ENCODE measurements at places on chromosomes 2 and 18. TPM values are rescaled to one million over a fixed set of nuclear protein-coding genes. Genes with fewer than 3 reads are reported as not detected.

GRCh38 chr2:46195819-46196218 is 101.4 kb upstream of the EPAS1 start:
- H3K4me1 ChIP-seq, result no peaks in the 10 kb centered on the region
- no peaks in the 10 kb centered on the region for H3K27me3 ChIP-seq
- H3K36me3 ChIP-seq, result no peaks in the 10 kb centered on the region
- no peak overlapping the region for H3K27ac ChIP-seq
- no peak overlapping the region for H3K4me3 ChIP-seq

GRCh38 chr2:64268330-64269048 is 124.3 kb upstream of the PELI1 start:
- H3K4me3 ChIP-seq, result no peak overlapping the region
- no peaks in the 10 kb centered on the region for H3K36me3 ChIP-seq
- H3K27me3 ChIP-seq, result no peaks in the 10 kb centered on the region
- H3K4me1 ChIP-seq, result peaks cover 15% of the 10 kb centered on the region

The SF3B1 gene
- total RNA-seq, result 276 TPM

The LYPD1 gene
- total RNA-seq, result 0.04 TPM

- no peaks in the 10 kb centered on the region for H3K4me1 ChIP-seq
- no peak overlapping the region for H3K27ac ChIP-seq
- no peaks in the 10 kb centered on the region for H3K36me3 ChIP-seq
- no peak for DNase-seq
- H3K4me3 ChIP-seq, result no peak overlapping the region
- H3K27me3 ChIP-seq, result no peaks in the 10 kb centered on the region
Measured at GRCh38 chr18:22044474-22045220, 124.7 kb upstream of the GATA6 start.

The FAM237A gene
- total RNA-seq, result not detected

DNA sequence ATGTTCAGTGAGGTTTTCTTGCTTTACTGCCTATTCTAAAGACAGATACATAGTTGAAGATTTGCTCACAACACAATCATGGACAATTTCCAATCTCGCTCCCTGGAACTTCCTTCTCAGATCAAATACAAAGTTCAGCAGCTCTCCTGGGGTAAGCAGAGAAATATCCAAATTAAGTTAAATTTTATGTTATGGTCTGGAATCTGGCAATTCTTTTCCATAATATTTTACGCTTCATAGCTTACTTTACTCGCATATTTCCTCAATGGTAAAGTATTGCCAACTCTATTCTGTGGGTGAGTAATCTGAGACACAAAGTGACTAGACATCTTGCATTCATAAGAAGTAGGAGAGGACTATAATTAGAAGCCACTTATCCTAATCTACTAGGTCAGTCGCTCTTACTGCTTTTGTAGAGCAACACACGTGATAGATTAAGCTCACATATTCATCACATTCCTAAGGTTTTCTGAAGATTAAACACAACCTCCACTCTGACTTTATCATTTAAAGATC is 529.4 kb downstream of the CCDC85A start:
- DNase-seq, result no peak
- no peaks in the 10 kb centered on the region for H3K4me1 ChIP-seq
- peaks cover 4% of the 10 kb centered on the region for H3K27me3 ChIP-seq
- H3K4me3 ChIP-seq, result no peak overlapping the region

GRCh38 chr2:127104166-127104660 is 2.7 kb downstream of the BIN1 start:
- peaks cover 42% of the 10 kb centered on the region for H3K4me1 ChIP-seq
- no peaks in the 10 kb centered on the region for H3K36me3 ChIP-seq
- no peak for DNase-seq
- H3K27ac ChIP-seq, result no peak overlapping the region

DNA sequence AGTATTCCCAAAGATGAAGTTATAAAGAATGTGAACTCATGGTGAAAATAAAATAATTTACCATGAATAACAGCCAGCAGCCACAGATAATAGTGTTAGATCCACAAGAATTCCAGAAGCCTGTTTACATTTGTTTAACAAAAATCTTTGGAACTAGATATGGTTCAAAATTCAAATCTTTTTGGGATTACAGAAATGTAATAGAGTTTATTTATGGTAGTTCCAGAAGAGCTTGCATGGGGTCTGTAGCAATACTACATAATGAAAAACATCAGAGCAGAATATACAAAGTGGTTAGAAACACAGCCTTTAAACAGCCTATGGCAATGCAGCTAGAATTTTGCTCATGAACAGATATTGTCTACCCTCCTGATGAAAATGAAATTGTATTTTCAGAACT is 179.1 kb downstream of the RDH14 start:
- no peak for DNase-seq
- H3K36me3 ChIP-seq, result no peaks in the 10 kb centered on the region
- no peak overlapping the region for H3K27ac ChIP-seq
- no peak overlapping the region for H3K4me3 ChIP-seq
- no peaks in the 10 kb centered on the region for H3K27me3 ChIP-seq

The ACMSD gene
- total RNA-seq, result not detected

DNA sequence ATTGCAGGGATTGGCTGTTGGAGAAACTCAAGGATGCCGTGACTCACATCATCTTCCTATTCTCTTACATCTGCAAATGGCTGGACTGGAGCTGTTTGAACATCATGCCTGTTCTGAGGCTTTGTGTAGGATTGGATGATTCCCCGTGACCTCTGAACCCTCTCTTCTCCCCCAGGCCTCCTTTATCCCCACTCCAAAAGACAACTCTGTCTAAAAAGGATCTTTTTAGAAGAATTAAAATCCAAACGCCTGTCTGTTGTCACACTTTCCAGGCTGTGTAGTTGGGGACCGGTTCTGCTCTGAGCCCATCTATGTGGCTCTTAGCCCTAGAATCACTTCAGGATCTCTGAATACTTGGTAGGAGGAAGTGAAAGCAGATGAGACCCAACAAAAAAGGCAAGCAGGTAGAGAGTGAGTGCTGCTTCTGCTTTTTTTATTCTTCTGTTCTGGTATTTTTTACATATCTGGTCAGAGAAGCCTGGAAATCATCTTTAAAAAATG is 565 bp downstream of the SP140 start:
- DNase-seq, result no peak
- no peak overlapping the region for H3K4me3 ChIP-seq

- no peaks in the 10 kb centered on the region for H3K27me3 ChIP-seq
- no peak for DNase-seq
- no peak within 1 kb of the TSS for H3K27ac ChIP-seq
- no peaks in the 10 kb centered on the region for H3K4me1 ChIP-seq
- no peak within 1 kb of the TSS for H3K4me3 ChIP-seq
Measured at GRCh38 chr2:6877402-6878304, at the start of gene RSAD2. TSS of gene RSAD2 (plus strand) at chr2:6877777. CDS start at chr2:6877801, 24 bp downstream.

- DNase-seq, result no peak
- no peaks in the 10 kb centered on the region for H3K27me3 ChIP-seq
- no peaks in the 10 kb centered on the region for H3K4me1 ChIP-seq
- H3K36me3 ChIP-seq, result no peaks in the 10 kb centered on the region
Measured at GRCh38 chr2:177543007-177543760, 150.6 kb downstream of the AGPS start.

- H3K27me3 ChIP-seq, result no peaks in the 10 kb centered on the region
- H3K4me3 ChIP-seq, result no peak overlapping the region
- H3K27ac ChIP-seq, result no peak overlapping the region
Measured at GRCh38 chr2:128783896-128784295, 465.2 kb upstream of the HS6ST1 start.

GRCh38 chr2:65660340-65660739 is 227.9 kb upstream of the SPRED2 start:
- H3K27ac ChIP-seq, result no peak overlapping the region
- no peak overlapping the region for H3K4me3 ChIP-seq
- no peaks in the 10 kb centered on the region for H3K27me3 ChIP-seq

GRCh38 chr2:36511858-36512603 is 85.9 kb downstream of the FEZ2 start:
- H3K4me1 ChIP-seq, result no peaks in the 10 kb centered on the region
- H3K4me3 ChIP-seq, result no peak overlapping the region
- no peak overlapping the region for H3K27ac ChIP-seq
- peaks cover 10% of the 10 kb centered on the region for H3K36me3 ChIP-seq
- DNase-seq, result no peak

GRCh38 chr2:211045025-211045424 is 488.6 kb downstream of the CPS1 start:
- no peak for DNase-seq
- H3K27me3 ChIP-seq, result no peaks in the 10 kb centered on the region
- no peaks in the 10 kb centered on the region for H3K4me1 ChIP-seq
- no peak overlapping the region for H3K27ac ChIP-seq
- no peaks in the 10 kb centered on the region for H3K36me3 ChIP-seq

The GALNT5 gene
- 0.02 TPM for total RNA-seq

GRCh38 chr2:171201767-171202166 is 41.1 kb upstream of the TLK1 start:
- H3K4me1 ChIP-seq, result no peaks in the 10 kb centered on the region
- no peak for DNase-seq
- H3K4me3 ChIP-seq, result no peak overlapping the region
- H3K27me3 ChIP-seq, result no peaks in the 10 kb centered on the region
- H3K36me3 ChIP-seq, result no peaks in the 10 kb centered on the region

GRCh38 chr2:44100351-44100750 is 68.3 kb upstream of the PPM1B start:
- H3K4me3 ChIP-seq, result no peak overlapping the region
- no peaks in the 10 kb centered on the region for H3K4me1 ChIP-seq
- DNase-seq, result peak; percentile 71
- H3K27me3 ChIP-seq, result no peaks in the 10 kb centered on the region

GRCh38 chr2:133674433-133675331 is 106.4 kb upstream of the NCKAP5 start:
- peak overlapping the region; percentile 8 for H3K4me3 ChIP-seq
- no peak overlapping the region for H3K27ac ChIP-seq
- 0 out of 2 replicates have a peak, but pooled peaks cover 3% of the 10 kb centered on the region for H3K27me3 ChIP-seq
- peak; percentile 68 for DNase-seq
- no peaks in the 10 kb centered on the region for H3K36me3 ChIP-seq

The MAL gene
- not detected for total RNA-seq

GRCh38 chr18:26450989-26451682 is 97.2 kb downstream of the KCTD1 start:
- H3K4me1 ChIP-seq, result no peaks in the 10 kb centered on the region
- H3K27me3 ChIP-seq, result no peaks in the 10 kb centered on the region
- no peaks in the 10 kb centered on the region for H3K36me3 ChIP-seq
- H3K4me3 ChIP-seq, result no peak overlapping the region
- no peak overlapping the region for H3K27ac ChIP-seq

The UBXN4 gene
- total RNA-seq, result 129 TPM

The SP100 gene
- total RNA-seq, result 5.5 TPM

DNA sequence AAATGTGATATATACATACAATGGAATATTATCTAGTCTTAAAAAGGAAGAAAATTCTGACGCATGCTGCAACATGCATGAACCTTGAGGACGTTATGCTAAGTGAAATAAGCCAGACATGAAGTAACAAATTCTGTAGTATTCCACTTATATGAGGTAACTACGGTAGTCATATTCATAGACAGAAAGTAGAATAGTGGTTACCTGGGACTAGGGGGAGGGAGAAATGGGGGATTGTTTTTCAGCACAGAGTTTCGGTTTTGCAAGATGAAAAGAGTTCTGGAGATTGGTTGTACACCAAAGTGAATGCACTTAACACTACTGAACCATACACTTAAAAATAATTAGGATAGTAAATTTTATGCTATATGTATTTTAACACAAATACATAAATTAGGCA is 215.9 kb upstream of the FBXO11 start:
- no peak overlapping the region for H3K27ac ChIP-seq
- H3K4me1 ChIP-seq, result no peaks in the 10 kb centered on the region
- no peak for DNase-seq
- H3K27me3 ChIP-seq, result no peaks in the 10 kb centered on the region

GRCh38 chr2:109450574-109451273 is 163.0 kb downstream of the SEPTIN10 start:
- no peak overlapping the region for H3K4me3 ChIP-seq
- no peak overlapping the region for H3K27ac ChIP-seq
- H3K36me3 ChIP-seq, result no peaks in the 10 kb centered on the region
- no peak for DNase-seq
- H3K4me1 ChIP-seq, result peaks cover 21% of the 10 kb centered on the region

GRCh38 chr2:162069267-162069903 is 4.6 kb downstream of the DPP4 start:
- DNase-seq, result no peak
- H3K27me3 ChIP-seq, result no peaks in the 10 kb centered on the region
- no peaks in the 10 kb centered on the region for H3K4me1 ChIP-seq
- no peak overlapping the region for H3K4me3 ChIP-seq
- no peaks in the 10 kb centered on the region for H3K36me3 ChIP-seq

GRCh38 chr2:239629926-239630617 is 229.3 kb upstream of the HDAC4 start:
- no peak overlapping the region for H3K4me3 ChIP-seq
- H3K36me3 ChIP-seq, result no peaks in the 10 kb centered on the region
- H3K4me1 ChIP-seq, result no peaks in the 10 kb centered on the region
- H3K27ac ChIP-seq, result no peak overlapping the region

GRCh38 chr2:38296197-38296780 is 80.8 kb downstream of the ATL2 start:
- DNase-seq, result no peak
- no peak overlapping the region for H3K4me3 ChIP-seq
- H3K36me3 ChIP-seq, result peaks cover 54% of the 10 kb centered on the region
- no peaks in the 10 kb centered on the region for H3K27me3 ChIP-seq

- no peaks in the 10 kb centered on the region for H3K27me3 ChIP-seq
- H3K4me1 ChIP-seq, result peaks cover 16% of the 10 kb centered on the region
- H3K27ac ChIP-seq, result peak overlapping the region; percentile 51
- no peaks in the 10 kb centered on the region for H3K36me3 ChIP-seq
- peak overlapping the region; percentile 22 for H3K4me3 ChIP-seq
- peak; percentile 28 for DNase-seq
Measured at GRCh38 chr18:57780706-57781347, 22.3 kb downstream of the ATP8B1 start.

The DUSP2 gene
- 1.0 TPM for total RNA-seq

The POTEC gene
- not detected for total RNA-seq

The CYP1B1 gene
- total RNA-seq, result not detected

GRCh38 chr18:31791817-31792579 is 31.3 kb upstream of the SLC25A52 start:
- H3K4me3 ChIP-seq, result no peak overlapping the region
- no peaks in the 10 kb centered on the region for H3K27me3 ChIP-seq
- no peaks in the 10 kb centered on the region for H3K4me1 ChIP-seq

DNA sequence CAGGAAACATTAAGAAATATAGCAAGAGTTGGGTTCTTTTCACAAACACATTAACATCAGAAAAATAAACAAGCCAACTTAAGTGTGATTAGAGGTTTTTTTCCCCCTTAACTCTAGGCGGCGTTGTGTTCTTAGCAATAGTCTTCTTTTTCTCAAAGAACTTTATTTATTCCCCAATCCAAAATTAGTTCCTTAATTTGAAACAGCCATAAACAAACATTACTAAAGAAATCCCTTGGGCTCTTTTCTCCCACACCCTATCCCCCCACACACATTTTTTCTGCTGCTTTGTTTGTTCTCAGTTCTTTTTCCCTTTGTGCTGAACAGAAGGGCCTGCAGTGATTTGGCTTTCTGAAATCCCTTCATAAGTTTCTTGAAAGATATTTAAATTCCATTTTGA is 13.2 kb upstream of the MYO1B start:
- DNase-seq, result no peak
- no peaks in the 10 kb centered on the region for H3K36me3 ChIP-seq
- H3K4me3 ChIP-seq, result no peak overlapping the region
- peaks cover 8% of the 10 kb centered on the region for H3K4me1 ChIP-seq
- H3K27me3 ChIP-seq, result no peaks in the 10 kb centered on the region

GRCh38 chr2:46294176-46294836 is 2.9 kb upstream of the EPAS1 start:
- no peak overlapping the region for H3K27ac ChIP-seq
- no peaks in the 10 kb centered on the region for H3K36me3 ChIP-seq
- no peaks in the 10 kb centered on the region for H3K4me1 ChIP-seq
- H3K27me3 ChIP-seq, result no peaks in the 10 kb centered on the region
- H3K4me3 ChIP-seq, result no peak overlapping the region

Measured in SJCRH30 (cell line).